AG09319 (cell line): ENCODE measurements at places on chromosomes 13 and 19.

GRCh38 chr13:52003541-52003940 is 7.7 kb downstream of the ATP7B start:
- no peak for DNase-seq

DNA sequence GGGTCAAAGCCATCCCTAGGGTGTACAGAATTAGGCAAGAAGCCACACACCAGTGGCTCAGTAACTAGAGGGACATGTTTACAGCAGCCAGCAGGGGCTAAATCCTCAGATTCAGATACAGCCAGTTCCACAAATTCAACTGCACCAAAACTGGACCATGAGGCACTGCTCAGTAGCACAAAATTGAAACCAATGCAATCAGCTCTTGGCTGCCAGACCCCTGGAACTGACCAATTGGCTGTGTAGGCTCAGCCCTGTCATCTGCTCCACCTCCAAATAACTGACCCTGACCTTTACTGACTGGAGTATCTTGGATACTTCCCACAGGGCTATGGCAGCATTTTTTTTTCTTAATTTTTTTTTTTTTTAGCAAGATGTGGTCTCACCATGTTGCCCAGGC is 226.5 kb downstream of the FOXO1 start:
- DNase-seq, result no peak

GRCh38 chr19:15962319-15962718 is 13.5 kb downstream of the OR10H4 start:
- no peak for DNase-seq

DNA sequence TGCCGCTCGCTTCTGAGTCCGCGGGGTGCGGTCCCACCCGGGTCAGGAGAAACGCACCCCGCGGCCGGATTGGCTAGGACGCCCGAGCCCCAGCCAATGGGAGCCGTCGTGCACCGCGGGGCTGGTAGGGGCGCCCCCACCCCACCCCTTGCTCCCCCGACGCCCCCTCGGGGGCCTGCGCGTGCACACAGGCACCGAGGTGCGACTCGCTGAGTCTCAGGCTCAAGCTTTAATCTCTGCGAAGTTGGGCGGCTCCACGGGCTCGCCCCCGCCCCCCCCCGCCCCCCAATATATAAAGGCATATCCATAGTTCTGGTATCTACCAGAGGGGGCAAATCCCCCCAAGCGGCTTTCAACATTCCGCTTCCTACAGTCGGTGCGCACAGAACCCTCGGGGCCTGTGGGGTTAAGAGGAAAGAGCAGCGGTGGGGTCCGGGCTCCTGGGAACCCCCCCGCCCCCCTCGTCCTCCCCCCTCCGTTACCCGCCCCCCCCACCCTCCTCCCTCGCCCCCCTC is at the start of gene COX6B2:
TSS of gene COX6B2 (minus strand) at position 22 of the 515 bp plus-strand sequence. CDS start 198 bp downstream, outside the sequence.
- no peak for DNase-seq

GRCh38 chr13:73961181-73961580 is 173.0 kb downstream of the KLF12 start:
- no peak for DNase-seq

GRCh38 chr19:37963190-37963936 is 56.4 kb downstream of the SIPA1L3 start:
- peak; percentile 40 for DNase-seq

GRCh38 chr13:102846261-102847015 is 606 bp downstream of the ERCC5 start:
- DNase-seq, result no peak

DNA sequence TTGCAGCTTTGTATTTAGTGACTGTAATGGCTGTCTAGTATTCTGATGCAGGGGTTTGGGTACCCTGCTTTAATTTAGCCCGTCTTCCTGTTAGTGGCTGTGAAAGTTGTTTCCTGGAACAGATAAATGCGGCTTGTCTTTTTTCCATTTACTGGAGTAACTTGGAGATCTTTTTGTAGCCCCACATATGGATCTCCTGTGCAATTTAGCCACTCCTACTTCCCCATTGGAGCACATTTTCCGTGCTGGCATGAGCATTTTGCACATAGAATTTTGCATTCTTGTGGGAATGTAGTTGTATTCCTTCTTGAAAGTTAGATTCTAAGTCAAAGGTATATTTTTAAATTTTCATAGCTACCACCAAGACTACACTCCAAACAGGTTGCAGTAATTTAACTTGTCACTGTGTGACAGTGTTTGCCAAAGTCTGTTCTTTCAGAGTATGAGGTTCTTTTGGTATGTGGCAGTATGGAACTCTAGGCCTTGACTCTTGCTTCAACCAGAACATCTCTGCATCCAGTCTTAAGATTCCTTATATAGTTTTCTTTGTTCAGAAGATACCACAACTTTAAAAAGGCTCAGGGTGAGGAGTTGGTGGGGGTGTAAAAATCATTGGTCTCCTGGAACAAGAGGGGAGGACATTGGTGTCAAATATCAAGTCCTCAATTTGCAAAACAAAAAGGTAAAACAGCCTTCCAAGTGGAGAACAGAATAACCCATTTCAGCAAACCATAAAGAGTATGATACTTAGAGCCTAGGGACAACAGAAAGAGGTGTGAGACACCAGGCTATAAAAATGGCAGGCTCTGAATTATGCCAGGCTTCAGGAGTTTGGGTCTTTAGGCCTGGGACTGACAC is 21.1 kb upstream of the CCDC97 start:
- no peak for DNase-seq

- DNase-seq, result no peak
Measured at GRCh38 chr19:19866611-19867248, 1.0 kb downstream of the ZNF253 start.

- no peak for DNase-seq
Measured at GRCh38 chr13:75405976-75406703, 75.8 kb downstream of the TBC1D4 start.

GRCh38 chr13:112252804-112253590 is 123.2 kb upstream of the SPACA7 start:
- no peak for DNase-seq

- no peak for DNase-seq
Measured at GRCh38 chr13:112954488-112955270, 14.3 kb upstream of the MCF2L start.

GRCh38 chr13:33033986-33034385 is 17.8 kb downstream of the KL start:
- DNase-seq, result no peak

DNA sequence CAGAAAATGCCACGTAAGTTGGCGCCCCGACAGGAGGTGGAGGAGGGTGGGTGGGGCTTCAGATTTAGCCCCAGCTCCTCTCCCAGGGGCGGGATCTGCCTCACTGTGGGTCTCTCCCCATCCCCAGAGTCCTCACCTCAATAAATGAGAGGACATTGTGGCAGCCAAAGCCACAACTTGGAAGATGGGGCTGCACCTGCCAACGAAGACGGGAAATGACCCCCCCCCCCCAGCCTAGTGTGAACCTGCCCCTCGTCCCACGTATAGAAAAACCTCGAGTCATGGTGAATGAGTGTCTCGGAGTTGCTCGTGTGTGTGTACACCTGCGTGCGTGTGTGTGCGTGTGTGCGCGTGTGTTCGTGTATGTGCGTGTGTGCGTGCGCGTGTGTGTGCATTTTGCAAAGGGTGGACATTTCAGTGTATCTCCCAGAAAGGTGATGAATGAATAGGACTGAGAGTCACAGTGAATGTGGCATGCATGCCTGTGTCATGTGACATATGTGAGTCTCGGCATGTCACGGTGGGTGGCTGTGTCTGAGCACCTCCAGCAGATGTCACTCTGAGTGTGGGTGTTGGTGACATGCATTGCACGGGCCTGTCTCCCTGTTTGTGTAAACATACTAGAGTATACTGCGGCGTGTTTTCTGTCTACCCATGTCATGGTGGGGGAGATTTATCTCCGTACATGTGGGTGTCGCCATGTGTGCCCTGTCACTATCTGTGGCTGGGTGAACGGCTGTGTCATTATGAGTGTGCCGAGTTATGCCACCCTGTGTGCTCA is 1.5 kb upstream of the TRAPPC5 start:
- no peak for DNase-seq

GRCh38 chr19:19602136-19602712 is 16.3 kb downstream of the PBX4 start:
- no peak for DNase-seq

DNA sequence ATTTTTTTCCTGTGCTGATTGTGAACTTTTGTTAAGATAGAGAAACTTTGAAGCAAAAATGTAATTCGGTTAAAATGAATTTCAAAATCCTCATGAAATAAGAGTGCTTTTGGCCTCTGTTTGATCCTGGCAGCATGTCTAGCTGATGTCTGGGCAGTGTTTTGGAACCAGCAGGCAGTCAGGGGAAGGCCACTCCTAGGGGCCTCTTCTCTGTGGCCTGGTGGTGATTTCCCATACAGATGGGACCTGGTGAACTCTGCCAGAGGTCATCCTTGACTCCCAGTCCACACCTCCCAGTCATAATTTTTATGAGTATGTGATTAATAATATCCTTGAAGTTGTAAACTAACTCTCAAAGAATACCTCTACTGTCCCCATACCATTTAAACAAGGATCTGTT is 226.6 kb downstream of the PCCA start:
- DNase-seq, result no peak
